Fibroblast of the conjunctiva (primary cell): ENCODE measurements at places on chromosomes 7 and 10.
A peak's percentile ranks its signal among the peaks of the same experiment; 100 is the strongest.

DNA sequence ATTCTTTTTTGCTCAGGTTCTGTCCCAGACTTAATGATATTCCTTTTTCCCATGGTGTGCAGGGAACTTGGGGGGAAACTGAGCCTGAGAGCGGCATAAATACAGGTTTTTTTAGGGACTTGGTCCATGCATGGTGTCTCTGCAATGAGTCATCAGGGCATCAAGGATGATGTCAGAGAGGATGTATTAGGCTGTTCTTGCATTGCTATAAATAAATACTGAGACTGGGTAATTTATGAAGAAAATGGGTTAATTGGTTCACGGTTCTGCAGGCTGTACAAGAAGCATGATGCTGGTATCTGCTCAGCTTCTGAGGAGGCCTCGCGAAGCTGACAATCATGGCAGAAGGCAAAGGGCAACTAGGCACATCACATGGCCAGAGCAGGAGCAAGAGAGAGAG lies 185.4 kb downstream of the RAB11FIP2 start:
- DNase-seq, result no peak

- DNase-seq, result no peak
Measured at GRCh38 chr7:64613653-64614052, 50.8 kb upstream of the ZNF680 start.

GRCh38 chr10:133278577-133279265 lies 2.1 kb upstream of the ADAM8 start:
- DNase-seq, result no peak

DNA sequence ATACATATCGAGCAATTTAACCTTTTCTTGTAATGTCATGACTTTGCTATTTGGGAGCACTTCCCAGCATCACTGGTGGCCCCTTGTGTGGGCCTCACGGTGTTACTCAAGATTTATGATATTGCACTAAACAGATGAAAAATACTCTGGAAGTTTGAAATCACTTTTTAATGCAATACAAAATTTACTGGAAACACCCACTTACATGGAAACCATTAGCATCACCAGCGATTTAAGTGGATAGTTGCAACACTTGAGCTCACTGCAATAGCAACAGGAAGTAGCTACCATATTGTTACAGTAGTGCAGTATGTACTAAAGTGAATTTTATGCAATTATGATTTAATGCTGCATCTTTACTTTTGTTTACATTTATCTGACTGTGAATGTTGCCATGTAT lies 184.4 kb downstream of the MDFIC start:
- DNase-seq, result no peak

DNA sequence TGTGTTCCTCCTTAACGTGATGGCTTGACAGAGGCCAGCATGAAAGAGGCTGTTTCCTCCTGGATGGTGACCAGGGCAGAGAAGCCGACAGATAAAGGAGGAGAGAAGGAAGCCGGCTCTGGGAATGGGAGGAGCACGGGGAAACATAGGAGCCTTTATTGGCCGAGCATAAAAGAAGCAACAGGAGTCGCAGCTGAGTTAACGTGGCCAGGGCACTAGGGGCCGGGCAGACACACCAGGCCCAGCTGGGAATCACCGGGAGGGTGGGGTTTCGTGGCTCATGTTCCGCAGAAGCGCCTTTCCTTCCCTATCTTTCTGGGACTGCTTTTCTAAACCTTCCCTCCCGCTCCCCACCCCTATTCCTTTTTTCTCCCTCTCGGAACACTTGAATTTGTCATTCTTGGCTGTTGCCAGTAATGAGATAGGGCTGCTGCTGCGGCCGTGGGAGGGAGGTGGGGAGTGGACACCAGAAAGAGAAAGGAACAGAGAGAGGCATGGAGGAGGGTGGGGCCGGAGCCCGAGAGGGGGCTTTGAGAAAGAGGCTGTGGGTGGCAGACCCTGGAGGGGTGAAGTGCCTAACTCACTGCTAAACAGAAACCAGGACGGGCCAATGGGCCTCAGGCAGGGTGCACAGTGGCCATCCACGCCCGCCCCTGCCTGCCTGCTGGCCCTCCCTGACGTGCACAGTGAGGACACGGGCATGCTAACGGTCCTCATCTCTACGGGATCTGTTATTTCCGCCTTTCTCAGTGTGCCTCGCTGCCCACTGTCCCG lies 65.2 kb downstream of the COL13A1 start:
- peak; percentile 55 for DNase-seq

DNA sequence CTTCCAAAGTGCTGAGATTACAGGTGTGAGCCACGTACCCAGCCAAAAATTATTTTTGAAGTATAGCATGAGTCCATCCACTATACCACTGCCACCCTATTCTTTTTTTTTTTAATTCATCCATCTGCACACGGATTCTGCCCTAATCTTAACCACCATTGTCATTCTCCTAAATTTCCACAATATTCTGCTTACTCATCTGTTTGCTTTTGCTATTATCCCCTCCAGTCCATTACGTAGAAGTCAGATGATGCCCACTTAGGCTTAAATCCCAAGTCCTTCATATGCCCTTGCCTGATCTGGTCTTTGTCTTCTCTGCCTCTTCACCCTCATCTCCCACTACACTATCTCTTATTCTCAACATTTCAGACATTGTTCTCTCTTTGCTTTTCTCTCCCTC lies 86.7 kb downstream of the MMRN2 start:
- no peak for DNase-seq

DNA sequence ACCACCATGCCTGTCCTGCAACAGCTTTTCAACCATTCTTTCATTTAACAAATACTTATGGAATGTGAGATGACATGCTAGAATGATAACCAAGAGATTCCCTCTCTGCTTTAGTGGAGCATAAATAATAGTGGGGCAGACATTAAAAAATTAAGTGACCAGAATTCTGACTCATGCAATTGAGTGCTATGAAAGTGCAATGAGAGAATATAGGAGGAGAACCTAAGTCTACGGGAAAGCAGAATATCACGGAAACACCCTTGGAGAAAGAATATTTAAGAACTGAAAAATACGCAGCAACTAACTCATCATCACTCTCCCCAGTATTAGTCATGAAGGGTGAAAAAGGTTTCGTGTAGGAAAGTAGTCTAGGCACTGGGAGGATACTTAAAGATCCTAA lies 7.1 kb downstream of the KIF5B start:
- no peak for DNase-seq

- no peak for DNase-seq
Measured at GRCh38 chr7:27526611-27527347, 135.9 kb downstream of the HIBADH start.

DNA sequence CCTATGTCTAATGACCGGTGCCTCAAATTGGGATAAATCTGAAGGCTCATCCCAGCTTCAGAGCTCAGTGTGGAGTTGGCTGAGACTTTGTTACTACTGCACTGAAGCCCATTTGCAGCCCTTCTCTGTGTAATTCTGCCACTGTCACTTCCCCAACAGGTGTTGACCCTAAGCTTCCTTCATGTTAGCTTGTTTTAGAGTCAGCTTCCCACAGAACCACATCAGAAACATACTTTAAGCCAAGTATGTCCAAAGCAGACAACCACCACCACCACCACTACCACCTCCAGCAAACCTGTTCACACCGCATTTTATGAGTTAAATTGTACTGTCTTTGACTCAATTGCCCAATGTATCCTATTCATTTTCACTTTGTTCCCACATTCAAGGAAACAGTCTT lies 25.2 kb upstream of the GNAT3 start:
- DNase-seq, result no peak
